ENCODE measurements at places on chromosomes 16 and 17.

GRCh38 chr17:36610474-36610873 lies 9.1 kb downstream of the MRM1 start:
- DNase-seq = no peak

DNA sequence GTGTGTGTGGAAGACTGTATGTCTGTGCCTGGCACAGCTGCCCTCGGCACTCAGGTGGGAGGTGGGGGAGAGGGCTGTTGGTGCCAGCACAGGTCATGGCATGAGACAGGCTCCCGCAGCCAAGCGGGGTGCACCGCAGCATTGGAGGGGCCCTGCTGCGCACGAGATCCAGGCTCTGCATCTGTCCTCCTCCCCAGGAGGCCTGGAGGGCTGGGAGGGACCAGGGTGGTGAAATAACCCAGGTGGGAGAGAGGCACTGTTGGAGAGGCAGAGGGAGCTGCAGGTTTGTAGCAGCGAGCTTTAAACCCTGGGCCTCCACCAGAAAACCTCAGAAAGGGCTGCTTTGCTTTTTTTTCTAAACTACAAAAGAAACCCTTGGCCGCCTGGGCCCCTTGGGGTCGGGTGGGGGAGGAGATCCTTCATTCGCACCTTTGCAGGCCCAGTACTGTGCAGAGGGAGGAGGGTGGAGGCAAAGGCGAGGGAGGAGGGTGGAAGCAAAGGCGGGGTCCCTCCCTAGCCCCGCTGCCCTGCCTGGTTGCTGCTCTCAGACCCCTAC lies 241.7 kb downstream of the SEC14L1 start:
- no peak for DNase-seq

GRCh38 chr17:9002227-9002605 lies 19.1 kb upstream of the NTN1 start:
- no peak for DNase-seq

DNA sequence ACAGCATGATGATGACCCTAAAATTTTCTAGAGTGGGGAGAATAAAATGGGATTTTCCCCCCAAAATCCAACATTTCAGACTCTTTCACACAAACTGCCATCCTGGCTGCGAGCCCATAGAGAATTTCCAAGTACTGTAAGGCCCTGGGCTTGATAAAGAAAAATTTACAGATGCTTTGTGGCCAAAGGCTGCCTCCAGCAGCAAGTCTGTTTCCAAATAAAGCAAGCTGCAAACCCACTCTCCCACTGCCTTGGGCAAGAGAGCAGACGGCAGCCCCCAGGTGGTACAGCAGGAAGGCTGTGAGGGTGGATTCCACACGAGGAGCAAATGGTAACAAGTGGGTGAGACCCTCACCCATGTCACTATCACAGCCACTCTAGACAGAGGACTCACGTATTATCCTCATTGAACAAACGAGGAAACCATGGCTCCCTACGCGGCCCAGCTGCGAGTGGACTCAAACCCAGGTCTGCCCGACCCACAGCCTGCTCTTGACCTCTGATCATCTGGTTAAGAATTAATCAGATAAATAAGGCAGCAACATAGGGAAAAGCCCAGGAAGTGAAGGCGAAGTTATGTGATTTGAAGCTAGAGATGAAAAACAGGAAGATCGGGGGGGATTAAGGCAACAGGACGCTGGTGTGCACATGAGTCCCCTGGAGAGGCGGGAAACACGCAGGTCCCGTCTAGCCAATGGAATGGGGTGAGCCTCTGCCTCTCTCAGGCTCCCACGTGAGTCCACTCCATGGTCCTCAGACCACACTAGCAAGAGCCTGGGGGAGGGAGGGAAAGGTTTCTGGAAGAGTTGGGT lies 37.4 kb downstream of the AXIN2 start:
- DNase-seq = no peak

- no peak for DNase-seq
Observed at GRCh38 chr16:11679250-11679649, 11.0 kb downstream of the SNN start.

DNA sequence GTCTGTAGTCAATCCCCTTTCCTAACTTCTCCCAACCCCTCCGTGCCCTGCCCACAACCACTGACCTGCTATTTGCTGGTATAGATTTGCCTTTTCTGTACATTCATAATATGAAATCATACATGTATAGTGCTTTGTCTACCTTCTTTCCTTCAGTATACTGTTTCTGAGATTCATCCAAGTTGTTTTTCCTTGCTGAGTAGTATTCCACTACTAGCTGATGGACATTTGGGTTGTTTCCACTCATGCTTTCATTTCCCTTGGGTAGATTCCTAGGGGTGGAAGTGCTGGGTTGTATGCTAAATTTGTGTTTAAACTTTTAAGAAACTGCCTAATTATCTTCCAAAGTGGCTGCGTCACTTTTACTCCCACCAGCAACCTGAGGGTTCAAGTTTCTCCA lies 27.7 kb downstream of the CSNK2A2 start:
- no peak for DNase-seq

GRCh38 chr16:4659363-4660353 lies 33.7 kb upstream of the NUDT16L1 start:
- DNase-seq = no peak

DNA sequence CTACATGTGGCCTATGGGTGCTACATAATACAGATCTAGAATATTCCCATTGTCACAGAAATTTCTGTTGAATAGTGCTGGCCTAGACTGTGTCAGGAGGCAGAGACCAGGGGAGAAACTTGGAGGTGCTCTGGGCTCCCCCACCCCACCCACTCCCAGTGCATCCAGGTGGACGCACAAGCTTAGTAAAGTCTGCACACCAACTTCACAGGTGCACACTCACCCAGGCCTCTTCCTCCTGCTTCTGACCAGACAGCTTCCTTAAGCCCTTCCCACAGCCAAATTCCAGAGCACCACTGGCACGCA lies 7.6 kb upstream of the CNP start:
- DNase-seq = no peak

DNA sequence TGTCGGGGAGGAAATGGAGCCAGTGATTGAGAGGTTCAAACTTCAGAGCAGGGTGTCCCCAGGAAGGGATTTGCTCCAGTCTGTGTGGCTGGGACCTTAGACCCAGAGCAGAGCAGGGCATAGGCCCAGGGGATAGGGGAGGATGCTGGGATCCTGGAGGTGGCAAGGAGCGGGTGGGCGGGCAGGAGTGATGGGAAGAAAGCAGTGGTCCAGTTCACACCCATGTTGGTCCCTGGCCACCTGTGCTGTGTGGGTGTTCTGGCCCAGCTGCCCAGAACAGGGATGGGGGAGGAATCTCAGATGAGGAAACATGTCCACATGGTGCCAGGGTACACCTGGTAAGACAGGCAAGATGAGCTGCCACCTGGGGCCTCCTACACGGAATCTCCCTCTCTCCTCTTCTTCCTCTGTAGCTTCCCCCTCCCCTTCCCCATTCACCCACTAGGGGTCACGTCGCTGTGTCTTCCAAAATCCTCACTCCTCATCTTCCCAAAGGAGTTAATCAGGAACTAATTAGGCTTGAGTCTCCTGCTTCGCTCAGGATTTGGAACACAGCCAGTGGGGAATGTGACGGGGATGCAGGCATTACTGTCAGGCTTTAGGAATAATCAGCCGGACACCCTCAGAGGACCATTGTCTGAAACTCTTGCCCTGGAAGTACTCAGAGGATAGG lies 2.3 kb downstream of the BEAN1 start:
- DNase-seq = no peak

- DNase-seq = no peak
Observed at GRCh38 chr17:59680314-59680713, 26.9 kb downstream of the PTRH2 start.
